GM12892 (cell line): ENCODE measurements at places on chromosomes 3 and 15.

DNA sequence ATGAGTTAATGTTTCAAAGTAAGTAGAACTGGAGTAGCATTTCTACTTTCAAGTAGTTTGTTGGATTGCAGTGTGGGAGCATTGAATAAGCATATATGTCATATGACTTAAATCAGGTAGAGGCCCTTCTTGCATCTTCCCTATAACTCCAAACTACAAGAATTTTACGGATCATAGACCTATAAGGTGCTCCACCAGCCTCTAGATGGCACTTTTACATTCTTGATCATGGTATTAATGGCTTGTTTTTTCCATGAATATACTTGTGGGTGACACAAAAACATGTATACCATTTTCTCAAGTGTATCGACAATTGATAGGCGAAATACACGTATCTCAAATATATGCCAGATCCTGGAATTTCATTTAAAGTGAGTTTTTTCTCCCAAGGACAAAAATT is 311.1 kb downstream of the ZPLD1 start:
- DNase-seq, result no peak

GRCh38 chr15:77069521-77070121 is 1.3 kb downstream of the TSPAN3 start:
- DNase-seq, result no peak

DNA sequence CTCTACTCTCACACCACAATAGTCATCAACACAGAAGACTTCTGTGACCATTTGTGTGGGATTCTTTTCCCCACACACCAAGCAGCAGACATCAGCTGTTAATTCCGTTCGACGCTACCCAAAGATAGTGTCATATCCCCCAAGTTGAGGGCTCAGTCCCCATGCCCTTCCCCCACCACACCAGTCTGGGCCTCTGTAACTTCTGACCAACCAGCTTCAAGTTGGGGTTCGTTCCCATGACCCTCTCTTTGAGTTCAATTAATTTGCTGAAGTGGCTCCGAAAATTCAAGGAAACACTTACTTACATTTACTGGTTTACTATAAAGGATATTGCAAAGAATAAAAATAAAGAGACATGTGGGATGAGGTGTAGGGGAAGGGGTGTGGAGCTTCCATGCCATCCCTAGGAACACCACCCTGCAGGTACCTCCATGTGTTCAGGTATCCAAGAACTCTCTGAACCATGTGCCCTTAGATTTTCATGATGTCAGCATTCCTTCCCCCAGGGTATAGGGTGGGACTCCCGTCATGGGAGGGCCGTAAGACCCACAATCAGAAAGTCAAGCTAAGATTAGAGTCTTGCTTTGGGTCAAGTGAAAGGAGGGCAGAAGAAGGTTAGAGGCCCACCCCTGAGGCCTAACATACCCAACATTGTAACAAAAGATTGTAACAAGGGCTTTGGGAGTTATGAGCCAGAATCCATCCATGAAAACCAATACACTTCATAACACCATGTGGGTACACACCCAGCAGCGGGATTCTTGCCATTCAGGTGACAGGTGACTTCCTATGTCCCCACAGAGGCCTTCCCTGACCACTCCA is 82.7 kb downstream of the BTLA start:
- no peak for DNase-seq

DNA sequence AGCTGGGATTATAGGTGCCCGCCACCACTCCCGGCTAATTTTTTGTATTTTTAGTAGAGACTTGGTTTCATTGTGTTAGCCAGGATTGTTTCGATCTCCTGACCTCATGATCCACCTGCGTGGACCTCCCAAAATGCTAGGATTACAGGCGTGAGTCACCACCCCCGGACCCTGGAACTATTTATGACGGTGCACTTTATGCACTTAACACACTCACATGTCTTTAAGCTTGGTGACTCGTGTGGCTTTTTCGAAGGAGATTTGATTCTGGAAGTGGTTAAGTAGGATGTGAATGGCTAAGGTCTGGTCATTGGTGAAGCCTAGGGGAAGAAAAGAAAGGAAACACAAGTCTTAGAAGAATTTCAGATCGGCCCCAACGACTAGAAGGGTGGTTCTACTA is 20.3 kb downstream of the BBS4 start:
- DNase-seq, result no peak

DNA sequence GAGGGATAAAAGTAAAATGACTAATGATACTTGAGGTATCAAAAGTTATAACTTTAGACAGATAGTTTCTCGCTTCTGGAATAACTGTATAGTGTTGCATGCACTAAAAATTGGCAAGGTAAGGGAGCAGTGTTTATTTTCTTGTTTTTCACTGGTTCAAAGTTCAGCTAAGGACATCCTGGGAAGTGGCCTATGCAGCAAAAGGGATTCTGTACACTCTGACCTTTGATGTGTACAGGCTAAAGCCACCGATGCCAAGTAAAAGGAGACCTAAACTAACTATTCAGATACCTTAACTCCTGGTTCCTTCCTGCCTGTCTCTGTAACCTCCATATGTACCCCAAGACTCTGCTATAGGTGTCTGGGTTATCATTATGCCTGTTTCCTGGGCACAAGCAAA is 1.7 kb downstream of the FBXO40 start:
- DNase-seq, result no peak

GRCh38 chr3:39208463-39209055 is 16.2 kb upstream of the XIRP1 start:
- no peak for DNase-seq

- no peak for DNase-seq
Measured at GRCh38 chr3:88005066-88005465, 53.7 kb downstream of the CGGBP1 start.
